CD4-positive, alpha-beta T cell (primary cell): ENCODE measurements at places on chromosomes 13 and 19. TPM values are rescaled to one million over a fixed set of nuclear protein-coding genes. Genes with fewer than 3 reads are reported as not detected.

- no peaks in the 10 kb centered on the region for H3K4me1 ChIP-seq
- no peak overlapping the region for H3K4me3 ChIP-seq
- H3K36me3 ChIP-seq = no peaks in the 10 kb centered on the region
- no peak for DNase-seq
Observed at GRCh38 chr13:39283072-39283471, 244.8 kb downstream of the NHLRC3 start.

GRCh38 chr13:79385694-79386093 is 20.4 kb downstream of the RBM26 start:
- no peak overlapping the region for H3K27ac ChIP-seq
- H3K4me3 ChIP-seq = no peak overlapping the region
- DNase-seq = peak; percentile 43
- H3K4me1 ChIP-seq = peaks cover 7% of the 10 kb centered on the region
- no peaks in the 10 kb centered on the region for H3K36me3 ChIP-seq

The ZNF69 gene
- 3.5 TPM for total RNA-seq

The CCDC9 gene
- total RNA-seq = 68.5 TPM

The ZNF560 gene
- not detected for total RNA-seq
